ENCODE measurements at places on chromosomes 2 and 18.

DNA sequence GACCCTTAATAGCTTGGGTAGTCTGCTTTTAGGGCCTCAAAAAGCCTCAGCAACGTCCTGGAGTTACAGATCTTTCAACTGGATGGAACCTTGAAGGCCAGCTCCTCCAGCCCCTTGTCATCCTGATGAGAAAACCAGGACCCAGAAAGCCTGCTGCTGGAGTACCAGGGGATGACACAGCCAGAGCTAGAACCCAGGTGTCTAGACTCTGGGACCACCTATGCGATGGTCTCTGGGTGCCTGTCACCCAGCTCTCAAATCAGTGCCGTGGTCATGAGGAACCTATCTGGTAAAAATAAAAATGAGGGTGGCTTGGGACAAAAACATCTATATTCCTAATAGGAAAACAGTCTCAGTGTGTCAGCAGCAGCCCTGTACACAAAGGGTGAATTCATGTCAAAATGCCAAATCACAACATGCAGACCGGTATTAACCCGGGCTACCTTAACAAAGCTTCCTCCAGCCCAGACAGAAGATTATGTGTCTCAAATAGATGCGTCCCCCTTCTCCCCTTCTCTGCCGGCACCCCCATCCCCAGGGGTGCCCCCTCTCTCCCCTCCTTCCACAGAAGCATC is 28.5 kb downstream of the SMAD7 start:
- no peak for DNase-seq

GRCh38 chr2:144357623-144358373 is 162.1 kb downstream of the ZEB2 start:
- peak; percentile 81 for DNase-seq

DNA sequence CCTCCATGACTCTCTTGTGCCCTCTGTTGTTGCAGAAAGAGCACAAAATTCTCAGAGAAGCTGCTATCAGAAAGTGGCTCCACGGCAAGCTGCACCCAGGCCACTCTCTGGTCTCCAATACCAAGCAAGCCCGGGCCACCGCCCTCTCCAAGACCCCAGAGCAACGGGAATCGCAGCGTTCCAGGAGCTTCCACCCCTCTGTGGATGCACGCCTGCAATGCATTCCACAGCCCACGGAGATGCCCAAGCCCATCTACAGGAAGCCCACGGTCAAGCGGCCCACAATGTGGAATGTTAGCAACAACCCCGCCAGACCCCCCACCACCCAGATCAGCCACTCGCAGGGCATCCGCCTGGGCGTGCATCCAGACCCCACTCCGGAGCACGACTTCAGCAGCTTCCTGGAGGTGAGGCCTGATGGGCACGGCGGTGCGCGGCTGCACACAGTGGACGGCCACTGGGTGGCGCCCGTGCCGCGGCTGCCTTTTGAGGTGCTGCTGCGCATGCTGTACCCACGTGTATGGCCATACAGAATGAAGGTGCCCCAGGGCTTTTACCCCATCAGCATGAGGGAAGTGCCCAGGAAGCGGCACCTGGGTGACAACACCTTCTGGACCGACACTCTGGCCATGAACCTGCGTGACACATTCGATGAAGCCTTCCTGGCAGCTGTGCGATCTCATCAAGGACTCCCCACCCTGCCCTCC is 6.3 kb downstream of the ANKRD53 start:
- DNase-seq, result peak; percentile 66

- DNase-seq, result no peak
These were observed 159.8 kb downstream of the ZNF385B start for GRCh38 chr2:179701524-179702110.

DNA sequence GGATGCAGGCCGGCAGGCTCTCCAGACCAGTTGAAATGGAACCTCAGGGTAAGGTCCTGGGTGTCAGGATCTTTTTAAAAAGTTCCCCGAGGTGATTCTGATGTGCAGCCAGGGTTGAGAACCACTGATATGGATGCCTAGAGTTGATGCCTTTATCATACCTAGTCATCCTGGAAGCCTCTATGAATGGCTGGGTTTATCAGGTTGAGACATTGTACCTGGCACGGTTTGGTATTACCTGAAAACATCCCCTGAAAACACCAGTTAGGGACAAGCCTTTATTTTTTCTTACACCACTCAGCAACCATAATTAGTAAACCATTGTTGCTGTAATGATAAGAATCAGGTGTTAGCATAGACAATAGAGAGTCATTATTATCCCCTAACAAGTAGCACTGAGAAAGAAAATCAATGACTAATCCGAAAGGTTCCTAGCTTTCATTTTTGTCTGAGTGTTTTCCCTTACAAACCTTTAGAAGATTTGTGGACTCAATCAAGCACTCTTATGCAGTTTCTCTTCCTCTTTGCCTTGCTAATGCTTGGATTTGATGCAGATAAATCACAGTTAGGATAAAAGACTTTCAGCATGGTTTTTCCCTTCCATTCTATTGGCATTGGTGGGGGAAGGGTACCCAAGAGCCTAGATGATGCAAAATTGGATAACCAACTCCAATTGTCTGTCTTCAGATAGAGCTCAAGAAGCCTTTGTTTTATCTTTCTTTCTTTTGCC is 116.5 kb upstream of the LYPD6 start:
- DNase-seq, result no peak

- no peak for DNase-seq
These were observed 776 bp downstream of the MOGS start for GRCh38 chr2:74464406-74464805.

- DNase-seq, result no peak
These were observed 62.5 kb upstream of the CYP1B1 start for GRCh38 chr2:38138419-38138818.

DNA sequence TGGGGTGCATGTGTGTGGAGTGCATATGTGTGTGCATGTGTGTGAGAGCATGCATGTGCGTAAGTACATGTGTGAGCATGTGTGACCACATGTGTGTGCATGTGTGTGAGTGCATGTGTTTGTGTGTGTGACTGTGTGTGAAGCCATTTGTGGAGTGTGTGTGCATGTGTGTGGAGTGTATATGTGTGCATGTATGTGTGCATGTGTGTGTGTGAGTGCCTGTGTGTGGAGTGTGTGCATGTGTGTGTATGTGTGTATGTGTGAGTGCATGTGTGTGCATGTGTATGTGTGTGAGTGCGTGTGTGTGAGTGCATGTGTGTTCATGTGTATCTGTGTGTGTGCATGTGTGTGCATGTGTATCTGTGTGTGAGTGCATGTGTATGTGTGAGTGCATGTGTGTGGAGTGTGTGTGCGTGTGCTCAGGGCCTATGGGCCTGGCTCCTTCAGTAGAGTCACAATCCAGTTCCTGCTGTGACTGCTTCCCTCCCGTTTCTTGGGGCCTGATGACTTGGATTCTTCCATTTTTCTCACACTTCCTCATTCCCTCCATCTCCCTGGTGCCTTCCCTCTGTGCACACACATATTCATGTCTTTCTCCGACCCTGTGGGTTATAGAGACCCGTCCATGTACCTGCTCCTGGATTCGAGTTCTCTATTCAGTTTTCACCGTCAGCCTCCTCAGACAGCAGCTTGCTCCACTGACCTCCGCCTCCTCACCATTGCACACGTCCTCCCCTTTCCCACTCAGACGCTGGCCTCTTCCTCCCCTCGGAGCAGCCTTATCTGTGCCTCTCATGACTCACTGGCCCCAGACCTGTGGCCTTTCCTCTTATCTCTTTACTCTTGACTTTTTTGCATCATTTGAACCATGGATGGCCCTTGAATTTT is 25.2 kb downstream of the TOGARAM2 start:
- DNase-seq, result no peak
